ENCODE measurements at places on chromosomes 12 and 14.

DNA sequence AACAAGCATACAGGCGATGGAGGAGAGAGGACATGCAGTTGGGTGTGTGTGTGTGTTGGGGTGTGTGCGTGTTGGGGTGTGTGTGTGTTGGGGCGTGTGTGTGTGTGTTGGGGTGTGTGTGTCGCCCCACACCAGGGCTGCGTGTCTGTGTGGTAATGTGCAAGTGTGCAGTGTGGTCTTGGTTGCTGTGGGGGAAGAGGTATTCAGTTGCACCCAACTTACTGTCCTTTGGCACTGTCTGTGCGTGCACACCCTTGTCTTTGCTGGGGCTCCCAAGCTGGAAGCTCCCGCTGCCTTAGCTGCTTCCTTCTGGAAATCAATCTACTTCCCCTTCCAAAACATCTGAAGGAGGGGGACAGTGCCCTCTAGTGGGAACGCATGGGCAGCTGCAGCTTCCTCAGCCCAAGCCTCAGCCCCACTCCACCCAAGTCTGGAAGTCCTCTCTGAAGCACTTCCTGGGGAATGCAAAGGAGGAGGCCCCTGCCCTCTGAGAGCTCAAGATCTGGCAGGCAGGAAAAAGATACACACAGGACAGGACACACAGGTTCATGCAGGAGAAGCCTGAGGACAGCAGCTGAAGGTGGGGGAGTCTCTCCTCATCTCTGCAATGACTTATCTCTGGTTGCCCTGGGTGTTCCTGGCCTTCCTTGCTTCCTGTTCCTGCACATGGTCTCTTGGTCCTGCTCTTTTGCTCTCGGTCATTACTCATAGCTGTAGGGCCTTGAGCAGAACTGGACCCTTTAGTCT lies 13.1 kb downstream of the ASIC1 start:
- peak; percentile 92 for DNase-seq

DNA sequence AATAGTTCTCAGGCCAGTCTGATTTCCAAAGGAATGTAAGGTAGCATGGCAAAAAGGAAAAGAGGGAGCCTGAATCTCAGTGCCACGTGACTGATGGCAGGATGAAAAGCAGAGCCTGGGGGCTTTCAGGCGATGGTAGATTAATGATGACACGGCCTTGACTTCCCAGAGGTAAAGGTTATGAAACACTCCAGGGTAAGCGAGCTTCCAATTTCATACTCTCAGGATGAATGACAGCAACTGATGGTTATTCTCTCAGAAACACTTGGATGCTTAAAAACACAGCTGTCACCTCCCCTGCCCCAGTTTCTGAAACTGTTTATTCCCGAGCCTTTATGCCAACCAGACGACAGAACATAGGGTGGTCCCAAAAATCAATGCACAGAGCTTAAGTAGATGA lies 28.8 kb downstream of the GDF11 start:
- peak; percentile 7 for DNase-seq

DNA sequence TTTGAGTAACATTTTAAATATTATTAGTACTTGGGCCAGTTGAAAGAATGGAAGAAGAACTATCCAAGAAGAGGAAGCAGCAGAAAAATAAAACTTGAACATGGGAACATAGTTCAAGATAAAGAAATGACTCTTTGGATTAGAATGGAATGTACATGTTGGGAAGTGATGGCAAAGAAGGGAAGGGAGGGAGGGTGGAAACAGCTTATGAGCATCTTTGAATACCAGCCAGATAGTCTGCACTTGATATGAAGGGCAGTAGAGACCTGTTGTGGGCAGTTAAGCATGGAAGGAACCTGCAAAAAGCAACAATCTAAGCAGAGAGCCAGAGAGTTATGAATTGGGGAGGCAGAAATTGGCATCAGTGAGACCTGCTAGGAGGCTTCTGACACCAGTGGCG lies 10.0 kb upstream of the IL22 start:
- no peak for DNase-seq

DNA sequence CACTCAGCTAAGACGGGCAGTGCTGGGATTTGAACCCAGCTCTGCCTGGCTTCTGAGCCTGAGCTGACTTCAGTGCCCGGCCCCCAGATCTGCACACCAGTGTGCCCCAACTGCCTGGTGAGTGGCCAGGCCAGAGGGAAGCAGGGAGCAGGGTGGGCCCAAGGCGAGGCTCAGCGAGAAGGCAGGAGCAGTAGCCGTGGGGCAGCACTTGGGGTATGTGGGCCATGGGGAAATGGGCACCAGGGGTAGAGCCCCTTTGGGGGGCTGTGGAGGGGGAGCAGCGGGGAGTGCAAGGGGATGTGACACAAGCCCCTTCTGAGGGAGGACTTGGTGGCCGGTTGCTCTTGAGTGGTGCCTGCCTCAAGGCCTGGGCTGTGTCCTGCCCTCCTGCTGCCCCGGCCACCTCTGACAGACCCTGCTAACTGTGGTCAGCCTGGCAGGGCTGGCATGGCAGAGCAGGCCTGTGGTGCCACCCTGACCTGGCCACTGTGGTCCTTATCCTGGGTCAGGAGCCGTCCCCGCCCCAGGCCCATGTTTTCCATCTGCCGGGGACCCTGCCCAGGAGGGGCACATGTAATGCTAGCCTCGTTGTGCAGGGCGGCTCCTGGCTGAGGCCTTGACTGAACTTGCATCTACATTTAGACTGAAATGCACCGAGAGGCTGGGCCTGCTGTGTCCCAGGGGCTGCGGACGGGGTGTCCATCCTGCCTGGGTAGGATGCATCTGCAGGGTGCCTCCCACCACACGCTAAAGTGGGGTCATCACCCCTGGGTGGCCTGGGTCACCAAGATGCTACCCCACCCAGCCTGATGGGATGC lies 90.5 kb downstream of the KIF26A start:
- DNase-seq = no peak

- no peak for DNase-seq
These were observed 88.9 kb upstream of the FRMD6 start for GRCh38 chr14:51562816-51563215.

- no peak for DNase-seq
These were observed 169.3 kb downstream of the STXBP6 start for GRCh38 chr14:24880689-24881088.

- DNase-seq = peak; percentile 61
These were observed 16.9 kb downstream of the PPP1R36 start for GRCh38 chr14:64566651-64567122.

DNA sequence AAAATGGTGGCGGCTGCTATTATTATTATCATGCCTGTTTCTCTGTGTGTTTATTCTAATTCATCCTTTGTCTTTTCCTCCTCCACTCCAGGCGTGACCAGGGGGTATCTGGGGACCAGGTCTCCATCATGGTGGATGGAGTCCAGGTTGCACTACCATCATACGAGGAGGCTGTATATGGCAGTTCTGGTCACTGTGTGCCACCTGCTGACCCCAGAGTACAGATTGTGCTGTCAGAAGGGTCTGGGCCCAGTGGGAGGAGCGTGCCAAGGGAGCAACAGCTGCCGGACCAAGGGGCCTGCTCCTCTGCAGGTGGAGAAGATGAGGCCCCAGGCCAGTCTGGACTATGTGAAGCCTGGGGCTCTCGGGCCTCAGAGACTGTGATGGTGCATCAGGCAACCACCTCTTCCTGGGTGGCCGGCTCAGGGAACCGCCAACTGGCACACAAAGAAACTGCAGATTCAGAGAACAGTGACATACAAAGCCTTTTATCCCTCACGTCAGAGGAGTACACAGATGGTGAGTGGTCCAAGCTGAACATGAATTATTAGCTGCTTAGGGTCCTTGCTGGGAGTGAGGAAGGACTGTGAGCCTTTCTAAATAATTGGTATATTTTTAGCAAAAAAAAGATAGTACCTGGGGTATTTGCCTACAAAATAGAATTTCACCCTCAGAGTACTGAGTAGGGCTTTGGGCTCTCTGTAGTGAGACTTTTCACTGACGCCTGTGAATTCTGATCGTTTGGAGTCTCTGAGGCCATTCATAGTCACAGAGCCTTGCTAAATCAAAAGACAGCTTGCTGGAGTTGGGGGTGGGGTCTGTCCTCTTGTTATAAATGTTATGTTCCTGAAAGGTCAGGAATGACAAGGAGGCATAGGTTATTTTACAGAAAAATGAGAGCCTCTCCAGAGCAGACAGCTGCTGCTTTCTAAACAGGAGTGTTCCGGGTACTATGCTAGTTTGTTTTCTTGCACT lies 58.1 kb upstream of the SRSF5 start:
- no peak for DNase-seq

- no peak for DNase-seq
These were observed 3.6 kb upstream of the KRT5 start for GRCh38 chr12:52523824-52524223.

DNA sequence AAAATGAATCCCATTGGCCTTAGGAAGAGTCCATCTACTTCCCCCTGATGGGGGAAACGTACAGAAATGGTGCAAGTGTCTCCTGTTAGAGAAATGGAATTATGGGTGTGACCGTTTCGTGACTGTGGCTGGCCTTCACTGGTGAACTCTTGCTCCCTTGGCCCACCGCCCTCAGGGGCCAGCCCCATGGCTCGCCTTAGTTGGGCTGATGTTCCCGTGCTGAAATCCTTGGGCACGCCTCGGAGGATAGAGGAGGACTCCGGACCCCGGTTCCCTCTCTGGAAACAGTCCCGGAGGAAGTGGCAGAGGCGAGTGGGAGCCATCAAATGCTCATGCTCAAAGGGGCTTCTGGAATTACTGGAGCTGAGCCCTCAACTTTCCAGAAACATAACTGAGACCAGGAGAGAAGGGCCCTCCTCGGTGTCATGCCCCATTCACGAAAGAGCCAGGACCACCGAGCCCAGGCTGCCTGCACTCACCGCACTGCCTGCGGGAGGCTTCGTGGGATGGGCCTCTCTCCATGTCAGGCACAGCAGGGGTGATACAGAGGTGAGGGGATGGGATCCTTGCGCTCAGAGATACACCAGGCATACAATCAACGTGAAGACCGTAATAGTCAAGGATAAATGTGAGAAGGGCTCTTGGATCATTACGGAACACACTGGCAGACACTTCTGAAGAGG lies 10.1 kb upstream of the CACNA2D4 start:
- no peak for DNase-seq

DNA sequence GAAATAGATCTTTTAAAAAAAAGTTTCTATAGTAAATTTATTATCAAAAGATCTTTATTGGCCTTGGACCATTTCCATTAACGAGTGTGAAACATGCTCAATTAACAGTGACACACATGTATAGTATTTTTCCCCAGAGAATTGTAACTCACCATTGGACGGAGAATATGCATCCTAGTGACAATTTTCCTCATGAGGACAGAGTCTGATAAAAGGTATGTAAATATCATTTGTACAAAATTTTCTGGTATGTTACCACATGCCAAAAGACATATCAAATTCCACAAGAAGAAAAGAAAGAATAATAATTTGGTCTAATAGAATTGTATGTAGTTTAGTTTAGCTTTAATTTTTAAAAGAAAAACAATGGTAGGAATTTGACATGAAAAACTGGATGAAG lies 1096.0 kb upstream of the FLRT2 start:
- no peak for DNase-seq

- DNase-seq = no peak
These were observed 22.8 kb downstream of the ATF1 start for GRCh38 chr12:50786498-50787231.

Data from muscle of arm (tissue), 14 donors.